ENCODE measurements at places on chromosomes 13 and 19.
A peak's percentile ranks its signal among the peaks of the same experiment; 100 is the strongest.

- DNase-seq, result no peak
Measured at GRCh38 chr19:9075064-9075949, 11.6 kb upstream of the OR1M1 start.

- DNase-seq, result no peak
Measured at GRCh38 chr13:107649079-107649478, 566.3 kb downstream of the LIG4 start.

DNA sequence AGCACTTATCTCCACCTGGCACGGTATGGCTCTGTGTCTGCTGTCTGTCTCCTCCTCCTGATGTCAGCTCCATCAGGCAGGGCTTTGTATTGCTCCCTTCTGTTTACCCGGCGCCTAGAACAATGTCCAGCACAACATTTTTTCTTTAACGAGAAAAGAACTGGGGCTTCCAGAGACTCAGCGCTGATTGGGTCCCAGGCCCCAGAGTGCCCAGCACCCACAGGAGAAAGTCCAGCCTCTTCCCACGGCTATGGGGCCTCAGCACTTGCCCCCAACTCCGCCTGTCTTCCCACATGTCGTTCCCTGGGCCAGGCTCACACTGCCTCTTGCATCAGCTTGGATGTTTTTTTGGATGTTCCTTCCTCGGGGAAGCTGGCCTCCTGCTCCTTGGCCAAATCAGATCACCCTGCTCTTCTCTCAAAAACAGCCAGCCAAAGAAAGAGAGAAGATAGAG lies 6.9 kb downstream of the MYPOP start:
- DNase-seq, result no peak

GRCh38 chr13:51935326-51936171 lies 73.8 kb downstream of the CCDC70 start:
- no peak for DNase-seq

- no peak for DNase-seq
Measured at GRCh38 chr13:45849408-45849807, 2.1 kb downstream of the SIAH3 start.

GRCh38 chr13:94369972-94370436 lies 109.5 kb downstream of the DCT start:
- DNase-seq, result no peak

DNA sequence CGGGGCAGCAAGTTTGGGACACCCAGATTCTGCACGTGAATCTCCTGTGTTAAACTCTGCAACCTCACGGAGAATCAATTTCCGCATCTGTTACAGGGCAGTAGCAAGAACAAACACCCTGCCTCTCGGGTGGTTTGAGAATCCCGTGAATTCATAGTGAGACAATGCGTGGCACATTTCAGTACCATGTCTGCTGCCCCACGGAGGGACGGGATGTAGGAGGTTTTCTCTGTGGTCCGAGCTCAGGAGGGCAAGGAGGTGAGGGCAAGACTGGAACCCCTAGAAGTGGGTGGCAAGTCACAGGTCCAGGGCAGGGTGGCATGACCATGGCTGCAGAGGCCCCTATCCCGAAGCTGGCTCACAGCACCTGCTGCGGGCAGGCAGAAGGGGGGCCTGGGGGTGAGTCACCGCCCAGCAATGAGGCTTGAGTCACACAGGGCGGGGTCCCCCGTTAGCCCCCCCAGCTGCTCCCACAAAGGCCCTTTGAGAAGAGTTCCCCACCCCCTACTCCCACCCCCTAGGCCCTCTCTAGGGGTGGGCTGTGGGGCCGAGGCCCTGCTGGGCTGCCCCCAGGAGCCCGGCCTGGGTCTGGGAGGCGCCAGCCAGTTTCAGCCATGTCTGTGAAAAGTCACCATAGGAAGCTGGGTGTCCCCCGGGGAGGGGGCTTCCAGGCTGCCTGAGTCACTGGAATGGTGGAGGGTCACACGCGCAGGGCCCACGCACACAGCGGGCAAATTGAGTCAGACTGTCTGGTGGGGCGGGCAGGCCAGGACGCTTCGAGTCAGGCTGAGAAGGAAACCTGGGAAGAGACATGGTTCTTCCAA lies 25.8 kb upstream of the NANOS3 start:
- DNase-seq, result peak; percentile 75

DNA sequence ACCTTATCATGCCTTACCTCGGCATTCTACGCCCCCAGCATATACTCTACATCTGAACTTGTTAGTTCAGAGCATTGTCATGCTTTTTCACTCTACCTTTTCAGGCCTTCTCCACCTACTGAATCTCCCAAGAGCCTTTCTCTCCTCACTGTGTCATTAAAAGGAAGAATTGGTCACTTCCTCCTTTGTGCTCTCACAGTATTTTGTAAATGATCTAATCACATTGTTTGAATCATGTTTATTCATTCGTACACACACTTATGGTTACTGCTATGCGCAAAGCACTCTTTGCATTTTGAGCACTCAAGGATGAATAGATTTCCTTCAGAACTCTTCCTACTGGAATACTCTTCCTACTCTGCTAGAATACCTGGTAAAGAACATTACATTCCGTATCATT lies 15.8 kb upstream of the ELF1 start:
- no peak for DNase-seq

Data from CD4-positive, alpha-beta T cell treated with Interleukin-12 subunit alpha and Interleukin-12 subunit beta, for 1 hour (primary cell).